Femur (tissue), 1 donor: ENCODE measurements at places on chromosomes 2 and 18.

GRCh38 chr2:218694405-218695145 lies 16.1 kb upstream of the TTLL4 start:
- no peak for DNase-seq

DNA sequence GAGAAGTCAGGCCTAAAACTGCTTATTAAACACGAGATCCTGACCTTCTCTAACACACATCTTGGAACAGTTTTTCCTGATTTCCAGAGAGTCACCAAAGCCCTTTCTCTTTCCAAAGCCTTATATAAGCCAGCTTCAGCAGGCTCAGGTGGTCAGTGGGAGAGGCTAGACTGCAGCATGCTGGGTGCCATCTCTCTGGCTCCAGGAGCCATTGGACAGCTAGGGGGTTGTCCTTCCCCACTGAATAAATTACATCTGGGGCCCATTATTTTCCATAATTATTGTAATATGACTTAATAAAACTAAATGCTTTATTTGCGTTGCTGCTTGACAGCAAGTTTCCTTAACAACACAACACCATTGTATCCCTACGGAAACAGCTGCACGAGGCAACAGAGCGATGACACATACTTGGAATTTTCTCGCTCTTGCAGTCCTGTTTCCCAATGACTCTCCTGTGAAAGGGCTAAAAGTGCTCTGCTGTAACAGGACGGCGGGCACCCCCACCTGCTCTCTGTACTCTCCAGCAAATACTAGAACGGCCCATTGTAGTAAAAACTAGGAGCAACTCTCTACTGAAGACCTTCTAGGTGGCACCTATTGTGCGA lies 160.6 kb downstream of the RNF144A start:
- DNase-seq, result peak; percentile 61

- no peak for DNase-seq
Measured at GRCh38 chr2:174863183-174863582, 98.9 kb upstream of the CHRNA1 start.

- DNase-seq, result peak; percentile 24
Measured at GRCh38 chr2:144357623-144358373, 162.1 kb downstream of the ZEB2 start.

- DNase-seq, result no peak
Measured at GRCh38 chr2:97740590-97741182, 27.3 kb downstream of the ZAP70 start.

DNA sequence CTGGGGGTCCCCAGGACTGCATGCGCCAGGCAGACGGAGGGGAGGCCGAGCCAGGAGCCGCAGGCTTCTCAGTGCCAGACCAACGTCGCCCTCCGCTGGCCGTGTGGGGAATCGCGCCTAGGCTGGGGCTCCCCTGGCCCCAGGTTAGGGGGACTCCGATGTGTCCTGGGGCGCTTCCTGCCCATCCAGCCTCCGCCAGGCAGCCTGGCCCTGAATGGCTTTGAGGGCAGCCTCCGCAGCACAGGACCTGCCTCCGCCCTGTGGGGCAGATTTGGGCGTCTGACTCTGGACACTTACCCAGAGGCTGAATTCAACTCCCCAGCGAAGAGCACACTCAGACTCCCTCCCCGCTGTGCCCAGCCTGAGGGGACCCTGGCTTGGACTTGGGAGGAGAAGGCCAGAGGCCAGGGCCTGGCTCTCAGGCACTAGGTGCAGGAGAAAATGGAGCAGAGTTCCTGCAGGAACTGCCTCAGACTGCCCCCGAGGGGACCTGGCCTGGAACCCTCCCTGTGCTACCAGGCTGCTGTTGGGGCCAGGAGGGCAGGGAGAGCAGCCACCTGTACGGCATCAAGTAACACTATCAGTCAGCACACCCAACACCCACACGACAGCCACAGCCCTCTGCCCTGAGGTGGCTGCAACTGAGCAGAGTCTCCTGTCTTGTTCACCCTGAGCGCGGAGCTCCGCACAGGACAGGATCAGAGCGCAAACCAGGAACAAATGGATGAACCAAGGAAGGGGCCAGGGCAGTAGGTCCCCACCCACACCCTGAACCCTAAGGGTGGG lies 597 bp upstream of the TEKT4 start:
- no peak for DNase-seq

GRCh38 chr2:183149489-183149888 lies 25.2 kb downstream of the NUP35 start:
- no peak for DNase-seq

DNA sequence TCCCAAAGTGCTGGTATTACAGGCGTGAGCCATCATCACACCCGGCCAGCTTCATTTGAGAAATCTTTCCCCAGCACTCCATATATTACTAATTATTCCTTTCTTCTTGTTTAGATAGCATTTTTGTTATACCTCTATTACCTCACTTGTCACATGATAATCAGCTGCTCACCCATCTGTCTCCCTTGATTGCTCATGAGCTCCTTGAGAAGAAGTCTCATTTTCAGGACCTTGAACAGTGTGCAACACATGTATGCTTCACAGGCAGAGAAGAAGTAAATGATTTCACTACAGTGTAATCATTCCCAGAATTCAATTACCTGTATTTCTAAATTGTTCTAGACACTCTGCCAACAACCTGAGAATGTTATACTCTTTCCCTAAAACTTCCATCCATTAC lies 6.2 kb downstream of the PAIP2B start:
- DNase-seq, result no peak

DNA sequence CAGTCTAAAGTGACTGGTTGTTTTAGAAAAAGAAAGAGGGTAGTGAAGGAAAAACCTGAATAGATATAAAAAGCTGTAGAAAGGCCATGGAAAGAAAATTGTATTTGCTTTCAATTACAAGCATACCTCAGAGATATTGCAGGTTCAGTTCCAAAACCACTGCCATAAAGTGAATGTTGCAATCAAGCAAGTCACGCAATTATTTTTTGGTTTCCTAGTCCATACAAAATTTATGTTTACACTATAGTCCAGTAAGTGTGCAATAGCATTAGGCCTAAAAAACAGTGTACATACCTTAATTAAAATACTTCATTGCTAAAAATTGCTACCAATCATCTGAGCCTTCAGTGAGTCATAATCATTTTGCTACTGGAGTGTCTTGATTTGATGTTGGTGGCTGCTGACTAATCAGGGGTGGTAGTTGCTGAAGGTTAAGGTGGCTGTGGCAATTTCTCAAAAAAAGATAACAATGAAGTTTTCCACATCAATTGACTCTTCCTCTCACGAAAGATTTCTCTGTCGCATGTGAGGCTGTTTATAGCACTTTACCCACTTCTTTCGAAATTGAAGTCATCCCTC lies 2003.8 kb upstream of the PIK3C3 start:
- DNase-seq, result no peak

GRCh38 chr18:42641996-42642395 lies 473.5 kb downstream of the RIT2 start:
- no peak for DNase-seq

DNA sequence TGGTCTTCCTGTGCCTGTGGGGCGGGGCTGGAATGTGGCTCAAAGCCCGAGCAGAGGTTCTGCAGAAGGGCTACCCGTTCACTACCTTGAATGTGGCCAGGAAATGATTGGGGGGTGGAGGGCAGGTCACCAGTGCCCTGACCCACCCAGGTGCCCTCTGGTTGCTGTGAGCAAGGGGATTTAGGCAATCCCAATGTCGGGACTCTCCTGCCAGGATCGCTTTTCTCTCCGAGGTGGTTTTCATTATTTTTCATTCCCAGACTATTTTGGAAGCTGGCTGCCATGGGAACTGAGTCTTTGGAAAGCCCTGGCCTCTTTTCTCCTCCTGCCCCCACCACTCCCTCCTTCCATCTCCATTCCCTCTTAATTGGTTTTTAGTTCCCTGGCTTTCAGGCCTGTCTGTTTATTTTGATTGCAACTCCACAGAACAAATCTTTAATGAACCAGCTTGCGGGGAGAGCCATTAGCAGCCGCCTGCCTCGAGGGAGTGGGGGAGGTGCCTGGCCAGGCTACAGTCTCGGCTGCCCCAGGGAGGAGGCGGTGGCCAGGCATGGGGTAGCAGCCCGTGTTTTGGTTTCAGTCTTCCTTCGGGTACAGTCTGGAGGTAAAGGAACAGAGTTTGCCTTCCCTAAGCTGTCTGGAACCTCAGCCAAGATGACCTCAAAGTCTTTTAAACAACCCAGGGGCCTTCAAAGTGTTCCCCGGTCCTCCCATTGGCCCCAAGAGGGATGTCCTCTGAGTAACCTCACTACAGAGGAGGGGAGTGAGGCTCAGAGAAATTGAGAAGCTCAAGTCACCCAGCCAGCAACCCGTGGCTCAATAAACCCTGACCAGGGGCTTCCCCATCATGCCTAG lies 114.4 kb upstream of the HAAO start:
- DNase-seq, result peak; percentile 86

- no peak for DNase-seq
Measured at GRCh38 chr18:67574749-67575148, 58.2 kb upstream of the DSEL start.

- no peak for DNase-seq
Measured at GRCh38 chr2:166444306-166444705, 49.7 kb downstream of the SCN7A start.

DNA sequence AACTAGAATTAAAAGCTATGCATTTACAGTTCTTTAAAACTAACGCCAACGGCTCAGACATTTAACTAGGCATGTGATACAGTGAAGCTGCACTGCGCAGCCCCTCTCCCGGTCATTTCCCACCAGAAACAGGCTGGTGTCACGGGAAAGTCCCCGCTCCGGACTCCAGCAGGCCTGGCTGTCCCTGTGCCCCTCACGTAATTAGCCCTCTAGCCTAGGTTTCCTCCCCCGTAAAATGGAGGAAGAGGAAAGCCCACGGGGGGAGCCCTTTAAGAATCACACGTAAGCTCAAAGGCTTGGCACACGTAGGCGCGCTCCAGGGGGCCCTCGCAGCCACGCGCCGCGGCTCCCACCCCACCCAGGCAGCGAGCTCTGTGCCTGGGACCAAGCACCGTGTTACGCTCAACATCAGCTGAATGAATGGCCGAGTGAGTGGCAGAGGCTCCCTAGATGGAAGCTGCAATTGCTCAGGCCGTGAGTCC lies 48.0 kb downstream of the KCNIP3 start:
- peak; percentile 19 for DNase-seq

- peak; percentile 81 for DNase-seq
Measured at GRCh38 chr2:96108541-96109360, 7.6 kb downstream of the ADRA2B start.

DNA sequence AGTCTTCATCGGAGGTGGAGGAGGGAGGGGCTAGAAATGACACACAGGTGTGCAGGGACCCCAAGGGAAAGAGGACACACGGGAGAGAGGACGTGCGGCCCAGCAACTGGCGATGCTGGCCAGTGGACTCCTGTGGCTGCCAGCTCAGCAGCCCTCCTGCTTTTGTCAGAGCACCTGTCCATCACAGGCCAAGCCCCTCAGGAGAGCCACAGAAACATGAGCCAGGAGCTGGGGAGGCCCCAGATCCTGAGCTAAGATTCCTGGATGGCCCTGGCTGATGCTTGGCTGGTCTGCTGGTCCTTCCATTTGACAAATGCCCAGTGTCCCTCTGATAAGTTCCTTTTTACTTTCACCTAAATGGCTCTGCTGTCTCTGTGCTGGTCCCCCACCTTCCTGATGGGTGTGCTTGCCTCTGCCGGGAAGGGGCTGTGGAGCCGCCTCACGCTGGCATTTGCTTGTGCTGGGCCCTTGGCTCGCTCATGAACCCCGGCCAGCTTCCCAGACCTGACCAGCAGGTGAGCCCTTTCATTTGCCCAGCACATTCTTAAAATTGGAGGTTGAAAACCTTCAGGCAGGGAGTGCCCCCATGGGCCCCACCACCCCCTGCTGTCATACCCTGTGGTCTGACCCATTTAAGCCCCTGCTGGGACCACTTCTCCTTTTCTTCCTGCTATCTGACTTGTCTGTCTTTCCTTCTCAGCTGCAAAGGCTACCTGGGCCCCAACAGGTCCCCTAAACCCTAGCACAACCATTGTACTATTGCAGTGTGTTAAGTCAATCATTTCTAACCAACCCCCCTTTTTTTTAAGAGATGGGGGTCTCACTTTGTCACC lies 37.3 kb downstream of the CYP27C1 start:
- DNase-seq, result no peak

DNA sequence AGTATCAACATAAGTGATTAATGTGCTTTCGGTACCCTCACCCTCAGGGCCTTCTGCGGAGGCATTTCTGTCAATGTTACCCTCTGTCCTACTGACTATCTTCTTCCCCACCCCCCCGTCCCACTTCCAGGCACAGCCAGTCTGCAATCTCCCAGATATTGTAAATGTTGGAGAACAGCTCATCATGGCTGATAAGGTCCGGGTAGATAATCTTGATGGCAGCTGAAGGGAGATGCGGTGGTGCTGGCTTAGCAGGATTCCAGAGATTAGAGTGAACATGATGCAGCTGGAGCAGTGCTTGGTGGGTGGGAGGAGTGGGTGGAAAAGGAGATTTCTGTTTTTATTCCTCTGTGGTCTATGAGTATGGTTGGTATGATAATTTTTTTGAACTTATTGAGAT lies 15.5 kb downstream of the GTF2A1L start:
- DNase-seq, result no peak

GRCh38 chr2:86249579-86250391 lies 50.5 kb downstream of the MRPL35 start:
- DNase-seq, result peak; percentile 71

- DNase-seq, result no peak
Measured at GRCh38 chr2:81644189-81644588, 1339.6 kb upstream of the LRRTM1 start.

DNA sequence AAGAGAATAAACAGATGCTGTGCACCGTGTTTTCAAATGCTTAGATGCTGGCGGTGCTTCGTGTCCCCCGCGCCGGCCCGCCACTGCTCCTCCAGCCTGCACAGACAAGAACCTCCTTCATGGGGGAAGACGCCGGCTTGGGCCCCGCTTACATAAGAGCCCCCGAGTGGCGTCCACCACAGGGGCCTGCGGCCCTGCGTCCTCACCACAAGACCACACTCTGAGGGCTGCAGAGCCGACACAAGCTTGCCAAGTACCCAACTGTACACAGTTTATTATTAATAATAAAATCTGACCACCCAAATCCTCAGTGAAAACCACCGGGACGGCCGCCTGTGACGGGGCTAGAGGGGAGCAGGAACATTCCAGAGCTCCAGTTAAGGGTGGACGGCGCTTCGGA lies 232.2 kb downstream of the HDAC4 start:
- peak; percentile 18 for DNase-seq

GRCh38 chr18:70288171-70288850 lies 534 bp upstream of the SOCS6 start:
- peak; percentile 68 for DNase-seq

GRCh38 chr2:66573416-66573815 lies 138.5 kb downstream of the MEIS1 start:
- DNase-seq, result no peak

- DNase-seq, result peak; percentile 30
Measured at GRCh38 chr2:170324640-170325046, 146.7 kb downstream of the MYO3B start.

- no peak for DNase-seq
Measured at GRCh38 chr18:10851824-10852319, 297.5 kb downstream of the PIEZO2 start.

DNA sequence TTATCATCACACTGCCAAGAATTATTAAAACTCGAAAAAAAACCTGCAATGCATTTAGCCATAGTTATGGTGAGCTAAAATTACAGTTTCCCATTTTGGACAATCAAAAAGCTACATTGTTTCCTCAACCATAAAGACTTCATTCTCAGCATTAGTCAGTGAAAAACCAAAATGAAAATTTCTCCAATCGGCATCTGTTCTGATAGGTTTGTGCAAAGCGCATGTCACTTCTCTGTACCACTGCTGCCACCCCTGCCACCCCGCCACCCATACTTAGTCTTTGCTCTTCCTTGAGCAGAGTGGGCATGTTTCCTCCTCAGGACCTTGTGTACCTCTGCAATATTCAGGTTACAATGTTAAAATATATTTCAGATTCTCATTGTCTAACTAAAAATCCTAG lies 7.1 kb upstream of the ZBTB14 start:
- no peak for DNase-seq

- no peak for DNase-seq
Measured at GRCh38 chr2:170139276-170139967, 38.5 kb upstream of the MYO3B start.
